Caki2 (cell line): ENCODE measurements at places on chromosomes 7 and 10.

DNA sequence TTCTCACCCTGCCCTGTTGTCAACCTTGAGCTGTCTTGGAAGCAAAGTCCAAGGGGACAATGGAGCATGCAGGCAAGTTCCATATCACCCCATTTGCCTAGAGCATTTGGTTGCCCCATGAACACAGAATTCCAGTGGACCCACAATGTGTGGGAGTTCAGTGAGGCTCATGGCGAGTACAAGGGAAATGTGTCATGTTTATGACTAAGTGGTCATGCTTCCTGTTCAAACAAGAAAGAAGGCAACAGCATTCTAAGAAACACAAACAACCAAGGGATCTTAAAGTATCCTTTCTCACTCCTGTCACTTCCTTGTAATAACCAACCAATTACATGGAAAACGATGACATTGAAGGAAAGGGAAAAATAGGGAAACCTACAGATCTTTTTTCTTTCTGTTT, 513.0 kb downstream of the INHBA start:
- DNase-seq, result peak; percentile 79

GRCh38 chr7:85554236-85555178, 367.7 kb upstream of the SEMA3D start:
- DNase-seq, result peak; percentile 84

DNA sequence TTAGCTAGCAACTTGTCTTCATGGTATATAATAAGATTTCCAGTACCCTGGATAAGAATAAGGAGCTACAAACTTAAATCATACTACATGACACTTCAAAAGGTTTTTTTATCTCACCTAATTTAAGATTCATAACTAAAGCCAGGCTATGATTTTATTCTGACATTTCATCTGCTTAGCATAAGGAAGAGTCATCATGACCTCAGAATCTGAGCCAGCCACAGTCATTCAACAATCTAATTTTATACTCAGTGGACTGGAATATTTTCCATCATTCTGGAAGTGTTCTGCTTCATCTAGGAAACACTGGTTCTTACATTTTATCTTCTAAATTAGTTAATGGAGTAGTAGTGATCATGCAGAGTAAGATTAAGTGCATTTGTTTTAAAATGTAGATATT, 102.1 kb upstream of the KCND2 start:
- DNase-seq, result no peak

- DNase-seq, result no peak
Observed at GRCh38 chr10:62037890-62038608, 136.6 kb downstream of the ARID5B start.

DNA sequence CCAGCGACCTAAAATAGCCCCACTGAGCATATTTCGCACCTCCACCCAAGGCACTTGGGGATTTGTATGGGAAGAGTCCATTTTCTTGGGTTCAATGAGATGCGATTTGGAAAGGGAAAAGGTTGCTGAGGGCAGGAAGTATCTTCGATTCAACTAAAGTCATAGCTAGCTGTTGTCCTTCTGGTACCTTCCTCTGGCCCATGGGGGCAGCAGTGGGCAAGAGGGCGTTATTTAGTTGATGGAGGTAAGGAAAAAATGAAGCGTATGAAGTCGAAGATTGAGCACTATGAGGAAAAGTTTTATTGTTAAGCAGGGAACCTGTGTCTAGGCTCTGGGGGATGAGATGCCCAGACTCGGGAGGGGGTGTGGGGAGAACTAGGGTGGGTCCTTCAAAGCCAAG, 135.4 kb downstream of the EVX1 start:
- DNase-seq, result no peak

- no peak for DNase-seq
Observed at GRCh38 chr7:101835136-101835535, 17.7 kb downstream of the CUX1 start.

DNA sequence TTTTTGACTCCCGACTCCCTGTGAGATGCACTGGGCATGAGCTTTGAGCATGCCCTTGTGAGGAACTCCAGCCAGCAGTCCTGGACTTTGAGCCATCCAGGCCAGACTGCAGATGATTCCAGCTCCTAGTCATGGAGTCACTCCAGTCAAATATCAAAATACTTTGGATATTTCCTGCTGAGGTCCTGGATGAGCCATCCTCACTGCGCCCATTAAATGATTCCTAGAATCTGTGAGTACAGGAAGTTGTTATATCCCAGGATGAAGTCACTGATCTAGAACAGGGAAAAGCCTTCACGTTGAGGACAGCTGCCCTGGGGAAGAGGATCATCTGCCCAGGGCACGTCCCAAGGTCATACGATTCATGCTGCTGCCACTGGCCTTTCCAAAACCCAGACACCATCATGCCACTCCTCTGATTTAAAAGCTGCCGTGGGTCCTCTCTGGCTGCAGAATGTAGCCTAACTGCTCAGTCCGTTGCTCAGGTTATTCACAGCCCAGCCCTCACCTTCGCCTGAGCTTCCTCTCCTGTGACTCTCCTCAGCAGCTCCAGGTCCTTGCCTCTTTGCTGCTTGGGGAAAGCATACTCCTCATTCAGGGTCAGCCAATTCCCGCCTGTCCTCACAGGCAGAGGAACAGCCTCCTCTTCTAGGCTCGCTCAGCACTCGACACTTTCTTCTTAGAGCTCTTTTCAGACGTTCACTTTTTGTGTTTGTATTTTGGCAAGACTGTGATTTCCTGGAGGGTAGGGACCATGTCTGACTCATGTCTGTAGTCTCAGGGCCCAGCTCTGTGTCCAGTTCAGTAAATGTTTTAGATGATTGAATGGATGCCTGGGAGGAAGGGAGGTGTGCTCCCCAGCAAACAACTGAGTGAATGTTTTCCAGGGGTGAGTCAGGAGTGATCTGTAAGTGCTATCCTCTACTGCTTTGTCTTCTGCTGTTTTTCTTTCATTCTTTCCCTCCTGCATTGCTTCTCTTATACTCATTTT, 157.8 kb downstream of the SNX10 start:
- peak; percentile 81 for DNase-seq

DNA sequence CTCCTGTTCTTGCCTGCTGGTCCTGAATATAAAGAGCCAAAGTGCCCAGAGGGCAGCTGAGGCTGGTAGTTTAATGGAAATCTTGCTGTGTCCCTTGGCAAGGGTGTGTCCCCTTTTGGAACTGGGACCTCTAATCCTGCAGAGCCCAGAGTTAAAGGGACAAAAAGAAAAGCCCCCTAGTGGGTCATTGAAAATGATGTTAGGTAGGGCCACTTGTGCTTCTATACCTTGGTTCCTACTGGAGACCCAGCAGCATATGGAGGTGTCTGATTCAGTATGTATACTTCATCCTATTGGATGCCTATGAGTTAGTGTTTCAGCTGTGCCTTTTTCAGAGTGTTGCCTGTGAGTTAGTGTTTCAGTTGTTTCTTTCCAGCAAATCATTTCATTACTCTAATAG, 30.5 kb downstream of the TFAM start:
- no peak for DNase-seq

- DNase-seq, result no peak
Observed at GRCh38 chr10:86849181-86849894, 92.9 kb downstream of the BMPR1A start.

DNA sequence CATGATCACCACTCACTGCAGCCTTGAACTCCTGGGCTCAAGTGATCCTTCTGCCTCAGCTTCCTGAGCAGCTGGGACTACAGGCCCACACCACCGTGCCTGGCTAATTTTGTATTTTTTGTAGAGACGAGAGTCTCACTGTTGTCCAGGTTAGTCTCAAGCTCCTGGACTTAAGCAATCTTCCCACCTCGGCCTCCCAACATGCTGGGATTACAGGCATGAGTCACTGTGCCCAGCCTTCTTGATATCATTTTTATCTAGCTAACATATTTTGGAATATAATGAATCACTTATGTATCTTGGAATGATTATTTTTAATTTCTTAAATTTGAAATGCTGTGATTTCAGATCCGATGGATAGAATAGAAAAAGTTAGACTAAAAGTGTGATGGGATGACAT, 18.4 kb downstream of the ARL4A start:
- DNase-seq, result no peak

DNA sequence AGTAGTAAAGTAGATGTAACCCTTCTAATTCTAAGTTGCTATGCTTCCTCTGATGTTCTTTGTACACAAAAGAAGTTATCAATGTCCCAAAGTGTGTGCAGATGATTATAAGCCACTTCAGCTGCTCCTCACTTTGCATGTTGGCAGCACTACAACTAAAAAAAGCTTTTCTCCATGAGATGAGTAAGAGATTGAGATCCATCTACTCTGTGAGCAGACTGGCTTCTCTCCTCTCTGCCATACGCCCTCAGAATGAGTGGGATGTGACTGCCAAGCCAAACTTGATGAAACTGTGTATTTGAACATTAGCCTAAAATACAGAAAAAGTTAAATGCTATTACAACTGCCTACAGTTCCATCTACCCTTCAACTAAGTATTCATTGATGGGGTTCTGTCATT, 102.9 kb upstream of the ETV1 start:
- DNase-seq, result no peak

- no peak for DNase-seq
Observed at GRCh38 chr10:4453950-4454349, 372.1 kb upstream of the AKR1E2 start.

GRCh38 chr10:59829024-59829423, 75.8 kb upstream of the MRLN start:
- DNase-seq, result no peak

DNA sequence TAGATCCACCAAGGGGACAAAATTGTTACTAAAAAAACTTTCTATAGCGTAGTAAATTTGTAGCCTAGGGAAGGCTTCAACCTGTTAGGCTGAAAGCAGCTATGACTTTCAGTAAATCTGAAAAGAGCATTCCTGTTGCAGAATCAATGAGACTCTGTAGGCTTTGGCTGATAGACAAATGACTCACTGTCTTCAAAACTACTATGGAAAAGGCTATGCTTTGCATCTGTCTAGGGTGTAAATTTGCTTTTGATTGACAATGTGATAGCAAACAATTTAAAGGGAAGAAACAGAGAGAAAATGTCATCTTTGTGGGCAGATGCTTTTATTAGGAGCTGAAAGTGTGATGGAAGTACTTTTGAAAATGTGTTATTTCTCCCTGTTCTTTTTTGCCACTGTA, 60.6 kb downstream of the ARL5B start:
- no peak for DNase-seq

GRCh38 chr7:156463280-156463679, 177.3 kb upstream of the RNF32 start:
- no peak for DNase-seq

DNA sequence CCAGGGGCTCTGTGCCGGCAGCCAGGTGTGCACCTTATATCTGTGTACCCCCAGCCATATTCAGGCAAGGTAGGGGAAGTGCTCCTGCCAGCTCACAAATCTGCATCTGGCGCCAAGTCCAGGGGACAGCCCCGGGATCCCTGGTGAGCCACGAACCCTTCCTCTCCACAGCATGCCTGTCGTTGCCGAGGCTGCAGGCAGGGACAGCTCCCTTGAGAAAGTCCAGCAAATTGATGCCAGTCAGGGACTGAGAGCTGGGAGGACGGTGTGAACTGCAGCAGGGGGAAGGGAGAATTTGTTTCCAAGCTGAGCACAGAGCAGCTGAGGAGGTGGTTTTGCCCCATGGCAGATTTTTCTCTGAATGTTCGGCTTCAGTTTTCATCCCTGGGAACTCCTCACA, 919 bp downstream of the PLA2G12B start:
- no peak for DNase-seq

- no peak for DNase-seq
Observed at GRCh38 chr7:112097524-112097923, 108.7 kb downstream of the DOCK4 start.
